GM18507 (cell line): ENCODE measurements at places on chromosomes 1 and 21.

GRCh38 chr1:209134001-209134400, 449.5 kb upstream of the CAMK1G start:
- DNase-seq = no peak

DNA sequence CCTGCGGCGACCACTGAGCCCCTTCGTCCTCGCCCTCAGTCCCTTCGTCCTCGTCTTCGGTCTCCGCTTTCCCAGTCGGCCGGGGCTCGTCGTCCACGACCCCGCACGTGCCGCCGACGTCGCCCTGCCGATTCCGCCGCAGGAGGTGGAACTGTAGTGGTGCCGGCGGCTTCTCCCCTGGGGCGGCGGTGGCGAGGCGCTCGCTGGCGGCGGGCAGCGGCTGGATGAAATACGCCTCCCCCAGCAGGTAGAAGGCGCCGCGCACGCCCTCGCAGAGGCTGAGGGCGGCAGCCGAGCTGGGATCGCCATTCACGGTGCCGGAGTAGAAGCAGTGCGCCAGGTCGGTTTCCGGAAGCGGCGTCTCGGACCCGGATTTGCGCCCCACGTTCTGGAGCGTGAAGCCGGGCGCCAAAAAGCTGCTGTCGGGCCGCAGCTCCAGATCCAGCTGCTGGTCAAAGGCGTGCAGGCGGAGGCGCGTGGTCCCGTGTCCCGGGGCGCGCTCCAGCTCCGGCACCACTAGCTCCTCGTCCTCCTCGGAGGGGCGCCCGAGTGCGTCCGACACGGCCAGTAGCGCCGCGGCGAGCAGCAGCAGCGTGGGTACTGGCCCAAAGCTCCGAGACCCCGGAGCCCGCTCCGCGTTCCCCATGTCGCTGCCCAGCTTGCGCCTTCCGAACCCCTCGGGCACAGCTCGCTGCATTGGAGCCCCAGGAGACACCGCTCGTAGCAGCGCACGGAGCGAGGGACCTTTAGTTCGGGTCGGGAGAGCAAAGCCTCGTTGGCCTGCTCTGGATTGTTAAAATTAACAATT, 747 bp downstream of the ADAMTS1 start:
- no peak for DNase-seq

- no peak for DNase-seq
Measured at GRCh38 chr1:110235834-110236682, 25.9 kb downstream of the KCNC4 start.

- no peak for DNase-seq
Measured at GRCh38 chr1:29903548-29904166, 667.3 kb downstream of the PTPRU start.

- DNase-seq = no peak
Measured at GRCh38 chr1:203166192-203166940, 9.3 kb downstream of the MYBPH start.

DNA sequence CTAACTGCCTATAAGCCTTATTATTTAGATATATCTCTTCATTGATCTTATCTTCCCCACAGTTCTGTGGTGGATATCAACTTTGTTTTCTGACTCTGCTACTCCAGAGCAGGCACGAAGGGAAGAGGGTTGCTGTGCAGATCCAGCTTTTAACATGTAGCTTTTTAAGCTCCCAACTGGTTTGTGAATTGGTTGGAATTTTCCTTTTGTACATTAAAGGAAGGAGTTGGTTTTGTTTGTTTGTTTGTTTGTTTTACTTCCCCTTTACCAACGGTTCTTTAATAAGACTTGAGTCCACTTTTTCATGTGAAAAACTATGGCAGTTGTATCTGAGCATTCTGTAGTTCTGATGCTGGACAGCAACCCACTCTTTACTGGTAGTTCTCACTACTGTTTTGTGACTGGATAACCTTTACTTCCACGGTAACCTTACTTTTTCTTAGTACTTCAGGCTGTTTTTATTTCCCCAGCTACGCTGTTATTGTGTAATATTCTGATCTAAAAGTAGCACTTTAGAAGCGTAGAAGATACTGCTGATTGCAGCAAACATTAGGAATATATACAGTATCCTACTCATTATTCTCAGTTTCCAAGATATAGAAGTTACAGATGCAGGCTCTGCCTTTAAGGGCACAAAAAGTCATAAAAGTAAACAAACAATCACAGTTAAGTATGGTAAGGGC, 1.6 kb downstream of the GNPAT start:
- no peak for DNase-seq

DNA sequence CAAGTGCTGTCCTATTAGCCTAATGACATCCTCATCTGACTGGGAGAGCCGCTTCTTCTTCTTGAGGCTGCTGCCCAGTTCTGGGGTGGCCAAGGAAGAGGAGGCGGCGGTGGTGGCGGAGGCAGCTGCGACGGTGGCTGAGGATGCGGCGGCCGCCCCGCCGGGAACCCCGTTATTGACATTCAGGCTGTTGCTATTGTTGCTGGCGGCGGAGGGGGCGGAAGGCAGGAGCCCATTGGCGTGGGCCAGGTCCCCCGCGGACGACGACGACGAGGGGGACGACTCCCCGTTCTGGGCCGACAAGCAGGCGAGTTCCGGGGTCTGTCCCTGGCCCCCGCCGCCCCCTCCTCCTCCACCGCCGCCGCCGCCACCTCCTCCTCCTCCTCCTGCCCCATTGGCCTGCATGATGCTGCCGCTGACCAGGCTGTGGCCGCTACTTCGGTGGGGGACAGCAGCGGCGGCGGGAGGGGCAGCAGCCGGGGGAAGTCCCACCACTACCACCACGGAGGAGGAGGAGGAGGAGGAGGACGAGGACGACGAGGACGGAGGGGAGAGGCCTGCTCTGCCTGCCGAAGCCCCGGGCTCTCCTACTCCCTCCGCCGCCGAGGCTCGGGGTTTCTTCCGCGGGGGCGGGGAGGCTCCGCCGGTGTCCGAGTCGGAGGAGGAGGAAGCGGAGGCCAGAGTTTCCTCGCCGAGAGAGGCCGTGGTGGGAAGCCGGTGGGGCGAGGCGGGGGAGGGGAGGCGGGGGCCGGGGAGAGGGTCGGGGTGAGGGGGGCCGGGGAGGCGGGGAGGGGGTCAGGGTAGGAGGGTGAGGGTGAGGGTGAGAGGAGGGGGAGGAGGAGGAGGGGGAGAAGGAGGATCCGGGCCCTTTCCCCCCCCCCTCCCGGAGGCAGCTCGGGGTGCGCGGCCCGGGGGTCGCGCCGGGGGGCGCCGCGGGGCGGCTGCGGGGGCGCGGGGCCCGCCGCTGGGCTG, 610 bp downstream of the WDR26 start:
- no peak for DNase-seq

GRCh38 chr1:160116283-160117147, 956 bp downstream of the ATP1A2 start:
- no peak for DNase-seq

DNA sequence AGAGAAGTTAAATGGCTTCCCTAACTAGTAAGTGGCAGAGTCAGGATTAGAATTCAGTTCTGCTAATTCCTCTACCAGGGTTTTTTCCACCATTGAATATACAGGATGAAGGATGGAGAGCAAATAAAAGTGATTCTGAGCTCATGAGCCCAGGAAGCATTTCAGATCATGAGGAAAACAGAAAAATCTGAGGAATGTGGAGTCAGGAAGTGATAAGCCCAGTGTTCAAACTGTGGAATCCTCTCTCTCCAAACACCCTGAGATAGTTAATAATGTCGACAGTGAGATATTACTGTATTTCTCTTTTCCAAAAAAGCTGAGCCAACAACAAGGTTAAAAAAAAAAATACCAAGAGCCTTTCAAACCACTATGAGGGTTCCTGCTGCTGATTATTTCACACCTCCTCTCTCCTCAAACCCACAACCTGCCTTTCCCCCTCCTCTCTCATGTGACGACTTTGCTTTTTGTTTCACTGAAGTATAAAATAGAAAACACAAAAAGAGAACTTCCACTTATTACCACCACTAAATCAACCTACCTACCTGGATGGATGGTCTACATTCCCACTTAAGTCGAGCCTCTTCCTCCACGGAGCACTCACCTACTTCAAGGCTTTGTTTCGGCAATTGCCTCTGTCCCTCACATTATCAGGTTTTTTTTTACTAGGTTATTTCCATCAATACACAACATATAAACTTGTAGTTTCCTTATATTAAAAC, 8.9 kb downstream of the SLAMF1 start:
- DNase-seq = no peak

DNA sequence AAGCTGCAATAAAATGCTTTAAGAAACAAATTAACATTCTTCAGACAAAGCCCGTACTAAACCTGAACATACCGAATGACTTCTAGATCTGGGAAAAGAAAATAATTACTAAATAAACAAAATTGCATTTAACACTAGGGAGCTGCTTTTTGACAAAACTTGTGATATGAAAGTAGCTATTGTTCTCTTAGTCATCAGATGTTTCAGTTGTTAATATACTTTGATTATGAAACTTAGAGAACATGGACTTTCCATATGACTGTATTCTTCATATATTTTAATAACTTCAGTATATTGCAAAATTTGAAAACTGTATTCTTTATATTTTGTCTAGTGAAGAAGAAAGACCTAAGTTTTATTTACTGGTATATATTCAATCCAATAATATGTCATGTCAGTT, 1262.1 kb downstream of the NCAM2 start:
- DNase-seq = no peak

DNA sequence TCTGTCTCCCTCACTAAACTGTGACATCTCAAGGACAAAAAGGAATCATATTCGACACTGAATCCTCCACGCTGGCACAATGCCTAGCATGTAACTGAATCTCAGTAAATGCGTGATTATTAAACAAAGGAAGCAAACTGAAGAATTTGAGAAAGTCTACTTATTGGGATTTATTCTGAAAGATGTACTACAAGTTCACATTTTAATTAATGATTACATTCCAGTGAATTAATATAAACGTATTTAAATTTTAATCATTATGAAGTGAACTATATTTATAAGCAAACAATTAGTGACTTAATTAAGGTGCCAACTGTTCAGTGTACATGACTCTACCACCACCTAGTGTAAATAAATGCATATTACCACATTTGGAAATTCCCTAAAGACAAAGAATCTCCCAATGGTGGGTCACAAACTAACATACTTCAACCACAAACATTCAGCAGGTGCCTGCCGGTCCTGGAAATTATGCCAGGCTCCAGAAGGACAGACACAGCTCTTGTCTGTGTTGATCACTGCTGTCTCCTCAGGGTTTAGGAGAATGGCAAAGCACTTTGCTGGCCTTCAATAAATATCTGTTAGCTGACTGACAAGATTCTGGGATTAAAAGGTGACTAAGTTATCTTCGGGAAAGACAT, 56.3 kb downstream of the SMYD3 start:
- peak; percentile 9 for DNase-seq

DNA sequence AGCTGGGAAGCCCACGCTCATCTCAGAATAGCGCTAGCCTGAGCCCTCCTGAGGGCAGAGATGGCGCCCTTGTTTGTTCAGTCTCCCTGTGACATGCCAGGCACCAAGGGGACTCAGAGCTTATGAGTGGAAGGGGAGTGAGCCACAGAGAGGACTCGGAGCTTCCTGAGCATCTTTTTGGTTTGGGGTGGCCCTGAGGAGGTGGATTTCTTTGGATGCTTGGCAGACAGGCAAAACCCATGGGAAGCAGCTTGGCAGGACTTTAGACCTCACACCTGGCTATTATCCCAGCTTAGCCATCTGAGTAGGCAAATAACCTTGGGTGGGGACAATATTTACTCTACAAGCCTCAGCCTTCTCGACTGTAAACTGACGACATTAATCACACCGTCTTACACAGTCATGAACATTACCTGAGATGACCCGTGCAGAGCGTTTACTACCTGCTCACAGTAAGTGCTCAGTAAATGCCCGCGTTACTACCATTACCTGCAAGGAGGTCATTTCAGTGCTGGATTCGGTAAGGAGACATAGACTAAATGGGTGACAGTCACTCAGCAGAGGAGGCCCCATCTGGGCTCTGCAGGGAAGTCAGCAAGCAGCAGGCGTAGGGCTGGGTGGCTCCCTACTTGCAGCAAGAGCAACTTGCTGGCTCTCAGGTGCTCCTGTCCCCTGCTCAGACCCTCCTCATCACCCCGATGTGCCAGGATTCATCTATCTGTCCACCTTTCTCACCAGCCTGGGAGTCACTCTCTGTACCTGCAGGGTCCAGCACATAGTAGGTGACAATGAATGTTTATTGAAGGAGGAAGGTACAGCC, 54.9 kb downstream of the KLHDC7A start:
- DNase-seq = no peak

DNA sequence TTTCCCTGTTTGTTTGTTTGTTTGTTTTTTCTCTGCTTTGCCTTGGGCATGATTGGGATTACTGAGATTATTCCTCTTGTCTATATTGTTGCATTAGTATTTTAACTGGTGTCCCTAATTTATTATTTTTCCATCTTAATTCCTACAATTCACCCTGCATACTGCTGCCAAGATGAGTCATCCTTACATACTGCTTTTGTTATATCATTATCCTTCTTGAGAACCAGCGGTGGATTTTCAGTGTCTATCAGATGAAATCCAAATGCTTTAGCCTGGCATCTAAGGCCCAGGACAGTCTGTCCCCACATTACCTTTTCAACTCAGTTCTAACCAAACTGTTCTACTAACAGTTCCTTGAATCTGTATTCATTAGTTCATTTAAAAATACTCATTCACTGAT, 101.7 kb downstream of the OLFML2B start:
- DNase-seq = no peak

DNA sequence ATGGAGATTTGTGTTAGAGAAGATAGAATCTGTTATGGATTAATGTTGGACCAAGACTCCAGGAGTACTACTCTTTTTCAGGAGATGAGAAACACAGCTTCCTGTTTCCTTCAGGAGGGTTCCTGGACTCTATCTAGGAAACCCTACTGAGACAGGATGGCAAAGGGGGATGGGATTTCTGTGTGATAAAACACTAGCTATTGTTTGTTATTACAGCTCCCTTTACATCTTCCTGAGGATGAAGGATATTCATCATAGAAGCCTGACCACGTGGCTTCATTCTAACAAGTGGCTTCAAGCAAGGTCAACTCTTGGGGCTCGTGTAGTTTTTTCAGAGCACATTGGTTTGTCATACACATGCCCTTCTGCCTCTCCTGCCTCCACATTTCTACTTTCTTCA, 33.3 kb downstream of the RGL1 start:
- DNase-seq = no peak

DNA sequence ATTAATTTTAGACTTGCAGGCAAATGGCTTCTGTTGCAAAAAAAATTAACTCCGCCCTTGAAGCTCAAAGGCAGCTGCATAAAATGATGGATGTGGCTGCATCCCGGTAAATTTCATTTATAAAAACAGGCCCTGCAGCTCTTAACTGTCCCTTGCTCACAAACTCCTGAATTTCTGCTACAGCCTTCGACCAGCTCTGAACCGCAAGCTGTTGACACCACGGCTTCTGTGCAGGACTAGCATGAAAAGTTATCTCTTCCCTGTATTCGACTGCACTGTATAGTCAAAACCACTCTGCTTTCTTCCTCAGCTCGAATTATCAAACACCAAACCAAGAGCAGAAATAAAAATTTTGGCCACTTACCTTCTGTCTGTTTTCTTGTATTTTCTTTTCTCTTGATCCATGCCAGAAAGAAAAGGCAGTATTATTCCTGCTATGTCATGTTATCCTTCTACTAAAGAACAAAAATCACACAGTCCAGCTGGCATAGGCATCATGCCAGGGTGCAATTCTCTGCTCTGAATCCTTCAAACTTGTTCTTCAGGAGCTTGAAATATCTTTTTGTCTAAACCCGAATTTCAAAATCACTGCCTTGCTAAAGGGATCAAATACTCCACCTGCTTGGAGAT, 195.5 kb upstream of the NCAM2 start:
- DNase-seq = no peak
